ENCODE measurements at places on chromosomes 5 and 9.
A peak's percentile ranks its signal among the peaks of the same experiment; 100 is the strongest.

GRCh38 chr5:139671096-139671841 lies 23.1 kb downstream of the CXXC5 start:
- DNase-seq: no peak

- no peak for DNase-seq
These were observed 75.1 kb downstream of the PTTG1 start for GRCh38 chr5:160496784-160497183.

DNA sequence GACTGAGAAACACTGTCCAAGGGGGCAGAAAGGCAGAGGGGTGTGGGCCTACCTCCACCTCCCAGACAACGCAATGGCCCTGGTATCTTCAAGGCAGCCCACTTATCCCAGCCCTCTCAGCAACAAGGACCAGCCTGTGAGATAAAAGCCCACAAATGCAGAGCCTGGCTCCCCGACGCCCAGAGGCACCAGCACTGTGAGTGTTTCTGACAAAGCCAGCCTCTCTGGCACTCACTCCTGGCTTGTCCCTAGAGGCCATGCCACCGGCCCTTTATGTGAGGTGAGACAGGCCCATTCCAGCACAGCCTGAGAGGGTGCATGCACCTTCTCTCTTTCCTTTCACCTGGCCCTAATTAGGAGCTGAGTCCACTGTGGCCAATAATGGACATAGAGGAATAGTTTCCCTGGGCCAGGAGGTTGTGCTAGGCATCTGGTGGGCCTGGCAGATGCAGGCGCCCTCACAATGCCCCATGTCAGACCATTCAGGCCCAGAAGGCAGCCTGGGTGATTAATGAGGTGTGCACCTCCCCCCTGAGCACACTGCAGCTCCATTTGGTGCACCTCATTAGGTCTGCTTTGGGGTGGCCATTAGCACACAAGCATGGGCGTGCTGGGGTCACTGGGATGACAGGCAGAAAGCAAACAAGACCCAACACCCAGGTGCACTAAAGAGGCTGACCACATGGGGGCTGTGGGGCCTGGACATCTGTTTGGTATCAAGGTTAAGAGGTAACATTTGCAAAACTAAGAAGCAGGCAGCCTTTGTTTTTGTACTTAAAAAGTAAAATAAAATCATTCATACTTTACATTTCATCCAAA lies 176.0 kb downstream of the MED10 start:
- DNase-seq: no peak

DNA sequence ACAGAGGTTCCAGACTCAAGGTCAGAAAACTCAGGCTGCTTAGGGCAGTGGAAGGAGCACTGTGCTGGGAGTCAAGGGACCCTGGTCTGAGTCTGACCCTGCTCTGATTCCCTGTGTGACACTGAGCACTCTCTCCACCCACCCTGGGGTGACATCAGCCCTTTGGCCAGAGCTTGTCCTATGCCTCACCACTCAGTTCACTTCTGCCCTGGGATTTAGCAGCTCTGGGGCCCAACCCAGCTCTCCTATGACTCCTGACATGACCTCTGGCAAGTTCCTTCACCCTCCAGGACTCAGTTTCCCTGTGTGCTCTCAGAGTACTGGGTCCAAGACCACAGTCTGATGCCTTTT lies 63.9 kb downstream of the FAM114A2 start:
- DNase-seq: no peak

DNA sequence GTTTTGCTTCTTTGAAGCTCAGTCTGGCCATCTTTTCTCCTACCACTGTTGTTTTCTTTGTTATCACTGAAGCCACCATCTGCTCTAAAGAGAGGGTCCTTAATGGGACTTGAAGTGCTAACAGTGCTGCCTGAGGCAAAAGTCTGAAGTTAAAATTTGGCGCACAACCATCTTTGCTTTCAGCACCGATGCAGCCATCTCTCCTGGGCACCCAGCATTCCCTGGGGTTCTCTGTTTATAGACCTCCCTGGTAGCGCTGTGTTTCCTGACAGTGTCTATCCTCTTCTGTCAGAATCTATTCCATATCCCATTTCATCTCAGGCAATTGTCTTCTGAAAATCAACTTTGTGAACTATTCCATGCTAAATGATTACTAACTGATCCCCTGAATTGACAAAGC lies 491.5 kb upstream of the MPDZ start:
- DNase-seq: no peak

DNA sequence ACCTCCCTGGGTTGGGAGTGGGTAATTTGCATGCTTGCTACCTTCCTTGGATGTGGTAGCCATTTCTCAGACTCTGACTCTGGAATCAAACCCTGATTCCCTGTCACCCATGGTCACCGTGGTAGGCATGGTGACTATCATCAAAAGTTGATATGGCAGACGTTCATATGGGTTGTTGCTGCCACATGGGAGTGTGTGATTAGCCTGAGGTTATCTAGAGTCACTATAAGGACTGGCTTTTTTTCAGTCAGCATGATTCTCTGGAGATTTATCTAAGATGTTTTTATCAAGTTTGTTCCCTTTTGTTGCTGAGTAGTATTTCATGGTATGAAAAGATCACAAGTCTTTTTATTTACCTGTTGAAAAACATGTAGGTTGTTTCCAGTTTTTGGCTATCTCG lies 7.0 kb downstream of the RCL1 start:
- DNase-seq: no peak

DNA sequence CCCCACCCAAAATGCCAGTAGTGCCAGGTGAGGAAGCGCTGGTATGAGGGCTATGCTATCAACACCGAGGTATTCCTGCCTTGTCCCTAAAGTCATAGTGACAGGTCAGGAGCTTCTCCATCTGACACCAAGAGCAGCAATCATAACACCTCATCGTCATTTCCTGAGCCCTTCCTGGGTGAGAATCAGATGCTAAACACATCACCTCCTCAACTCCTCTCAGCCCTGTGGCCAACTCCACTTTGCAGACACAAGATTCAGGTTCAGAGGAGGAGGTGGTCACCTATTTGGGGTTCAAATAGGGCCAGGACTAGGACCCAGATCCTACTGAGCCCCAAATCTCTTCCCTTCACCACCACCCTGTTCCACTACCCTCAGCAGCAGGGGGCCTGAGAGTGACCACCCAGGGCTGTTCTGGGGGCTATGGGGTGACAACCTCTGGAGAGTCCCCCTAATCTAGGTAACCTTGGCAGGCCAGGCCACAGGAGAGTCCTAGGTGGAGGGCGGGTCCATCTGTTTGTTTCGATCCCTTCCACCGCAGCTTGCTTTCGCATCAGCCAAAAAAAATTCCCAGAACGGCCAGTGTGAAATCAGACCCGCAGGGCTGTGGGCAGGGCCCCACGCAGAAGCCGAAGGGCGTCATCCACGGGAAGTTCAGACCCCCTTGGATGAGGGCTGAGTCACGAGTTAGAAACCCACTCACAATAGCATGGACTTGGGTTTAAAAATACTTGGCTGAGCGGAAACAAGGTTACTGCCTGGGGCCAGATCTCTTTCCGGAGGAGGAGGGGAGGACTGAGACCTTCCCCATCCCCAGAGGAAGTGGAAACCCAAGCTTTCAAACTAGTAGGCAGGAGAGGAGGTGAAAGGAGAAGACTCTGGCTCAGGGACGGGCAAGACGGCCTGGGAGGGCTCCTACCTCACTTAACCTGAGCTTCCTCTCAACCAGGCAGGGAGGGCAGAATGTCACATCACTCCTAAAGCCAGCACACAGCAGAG lies 8.7 kb downstream of the STK10 start:
- DNase-seq: peak; percentile 33

GRCh38 chr5:125575171-125575890 lies 828.9 kb upstream of the ZNF608 start:
- no peak for DNase-seq

- DNase-seq: no peak
These were observed 107.8 kb downstream of the SMIM23 start for GRCh38 chr5:171893290-171893886.

- DNase-seq: no peak
These were observed 48.8 kb upstream of the TBCA start for GRCh38 chr5:77824981-77825380.

- DNase-seq: no peak
These were observed 79.6 kb downstream of the RAI14 start for GRCh38 chr5:34735491-34736426.
